ENCODE measurements at places on chromosomes 11 and 22.

GRCh38 chr11:100687054-100687629, at the start of gene ARHGAP42:
Gene ARHGAP42 (plus strand): TSS chr11:100687288. CDS start chr11:100687679, 391 bp downstream.
- DNase-seq = peak; percentile 62

- no peak for DNase-seq
Observed at GRCh38 chr11:120248551-120249278, 8.8 kb downstream of the POU2F3 start.

DNA sequence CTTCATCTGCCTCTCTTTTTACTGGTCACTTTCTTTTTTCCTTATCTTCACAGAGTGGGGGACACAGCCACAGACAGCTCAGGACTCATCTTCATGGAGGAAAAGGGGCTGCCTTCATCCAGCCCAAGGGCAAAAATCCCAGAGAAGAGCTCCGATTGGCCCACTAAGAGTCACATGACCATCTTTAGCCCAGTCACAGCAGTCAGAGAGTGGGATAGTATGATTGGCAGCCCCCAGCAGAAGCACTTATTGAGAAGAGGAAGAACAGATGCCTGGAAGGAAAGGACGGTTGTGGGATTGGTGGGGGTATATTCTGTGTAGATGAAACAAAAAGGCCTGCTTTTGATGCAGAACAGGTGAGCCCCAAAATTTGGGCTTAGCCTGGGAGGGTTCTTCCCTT, 77.8 kb downstream of the MN1 start:
- DNase-seq = no peak

DNA sequence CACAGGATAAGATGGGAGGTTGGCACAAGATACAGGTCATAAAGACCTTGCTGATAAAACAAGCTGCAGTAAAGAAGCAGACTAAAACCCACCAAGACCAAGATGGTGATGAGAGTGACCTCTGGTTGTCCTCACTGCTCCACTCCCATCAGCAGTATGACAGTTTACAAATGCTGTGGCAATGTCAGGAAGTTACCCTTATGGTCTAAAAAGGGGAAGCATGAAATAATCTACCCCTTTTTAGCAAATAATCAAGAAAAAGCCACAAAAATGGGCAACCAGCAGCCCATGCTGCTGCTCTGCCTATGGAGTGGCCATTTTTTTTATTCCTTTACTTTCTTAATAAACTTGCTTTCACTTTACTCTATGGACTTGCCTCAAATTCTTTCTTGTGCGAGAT, 8.7 kb upstream of the PIWIL4 start:
- no peak for DNase-seq

GRCh38 chr22:45127866-45128265, 35.9 kb upstream of the NUP50 start:
- DNase-seq = peak; percentile 90

- DNase-seq = no peak
Observed at GRCh38 chr22:25628494-25628893, 64.0 kb downstream of the GRK3 start.

- no peak for DNase-seq
Observed at GRCh38 chr11:77501758-77502157, 27.9 kb upstream of the PAK1 start.

DNA sequence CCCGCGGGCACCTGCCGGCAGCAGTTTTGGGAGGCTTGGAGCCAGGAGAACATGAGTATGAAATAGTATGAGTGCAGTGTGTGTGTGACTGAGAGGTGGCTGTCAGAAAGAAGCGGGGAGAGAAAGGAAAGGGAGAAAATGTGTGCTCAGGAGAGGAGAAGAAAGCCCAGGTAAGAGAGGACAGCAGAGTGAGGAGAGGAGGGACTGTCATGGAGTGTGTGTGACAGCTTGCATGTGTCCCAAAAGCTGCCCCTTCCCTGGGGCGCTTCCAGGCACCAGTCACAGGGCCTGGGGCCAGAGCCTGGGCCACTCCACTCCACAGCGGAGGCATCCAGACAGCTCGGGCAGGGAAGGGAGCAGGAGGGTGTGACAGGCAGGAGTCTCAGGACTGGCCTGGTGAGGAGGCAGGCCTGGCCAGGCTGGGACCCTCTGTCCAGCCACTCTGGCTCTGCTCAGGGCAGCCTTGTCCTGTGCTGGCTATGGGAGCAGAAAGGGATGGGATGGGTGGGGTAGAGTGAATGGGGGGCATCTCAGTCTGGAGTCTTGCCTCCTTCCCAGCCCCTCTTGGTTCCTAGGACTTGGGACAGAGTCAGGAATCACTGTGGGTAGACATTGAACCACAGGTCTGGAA, 949 bp downstream of the MMP11 start:
- DNase-seq = no peak

DNA sequence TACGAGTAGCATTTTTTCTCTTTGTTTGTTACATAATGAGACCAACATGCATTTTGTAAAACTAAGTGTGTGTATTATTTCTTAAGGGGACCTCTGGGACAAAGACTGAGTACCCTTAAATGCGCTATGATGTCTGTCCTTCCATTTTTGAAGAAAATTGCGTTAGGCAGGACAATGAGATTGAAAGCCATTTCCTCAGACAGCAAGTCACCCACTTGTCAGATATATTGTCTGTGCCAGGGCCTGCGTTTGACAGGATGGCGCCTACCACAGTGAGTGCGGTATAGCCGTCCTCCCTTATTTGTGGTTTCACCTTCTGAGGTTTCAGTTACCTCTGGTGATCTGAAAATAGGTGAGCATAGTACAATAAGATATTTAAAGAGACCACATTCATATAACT, 2.2 kb downstream of the AP2A2 start:
- no peak for DNase-seq

GRCh38 chr22:49177666-49178065, 650.0 kb downstream of the BRD1 start:
- no peak for DNase-seq

DNA sequence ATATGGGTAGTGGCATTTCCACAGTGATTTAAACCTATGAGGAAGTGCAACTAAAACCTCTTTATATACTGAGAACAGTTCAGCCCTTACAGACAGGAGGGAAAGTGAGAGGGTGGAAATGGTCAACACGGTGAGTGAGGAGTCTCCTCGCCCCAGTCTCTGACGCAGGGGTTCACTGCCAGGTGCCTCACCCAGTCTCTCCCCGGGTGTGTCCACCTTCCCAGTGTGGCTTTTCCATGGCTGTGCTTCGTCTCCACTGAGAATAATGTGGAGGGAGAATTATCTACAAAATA, 116.6 kb upstream of the TOP3B start:
- no peak for DNase-seq

- DNase-seq = no peak
Observed at GRCh38 chr11:73381589-73381988, 5.4 kb downstream of the RELT start.

- no peak for DNase-seq
Observed at GRCh38 chr22:45963821-45964220, 13.1 kb downstream of the WNT7B start.

DNA sequence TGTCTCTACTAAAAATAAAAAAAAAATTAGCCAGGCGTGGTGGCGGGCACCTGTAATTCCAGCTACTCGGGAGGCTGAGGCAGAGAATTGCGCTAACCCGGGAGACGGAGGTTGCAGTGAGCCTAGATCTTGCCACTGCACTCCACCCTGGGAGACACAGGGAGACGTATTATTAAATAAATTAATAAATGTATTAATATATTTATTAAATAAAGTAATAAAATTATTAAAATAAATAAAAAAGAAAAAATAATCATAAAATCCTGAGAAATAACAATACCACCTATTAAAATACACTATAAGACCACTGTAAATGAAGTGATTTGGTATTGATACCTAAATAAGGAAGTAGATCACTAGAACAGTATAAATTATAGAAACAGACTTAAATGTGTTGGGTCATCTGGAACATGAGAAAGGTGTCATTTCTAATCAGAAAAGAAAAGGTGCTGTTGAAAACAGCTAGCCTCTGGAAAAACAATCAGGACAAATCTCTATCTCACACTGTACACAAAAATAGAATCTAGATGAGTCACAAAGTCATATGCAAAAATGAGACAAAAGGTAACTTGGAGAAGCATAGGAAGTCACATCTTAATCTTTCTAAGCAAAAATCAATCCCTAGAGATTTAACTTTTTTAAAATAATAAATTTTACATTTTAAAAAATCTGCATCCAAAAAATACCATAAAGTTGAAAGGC, 43.2 kb upstream of the UBASH3B start:
- DNase-seq = peak; percentile 20

- no peak for DNase-seq
Observed at GRCh38 chr11:32109138-32109537, 18.3 kb downstream of the RCN1 start.

- DNase-seq = no peak
Observed at GRCh38 chr11:46438211-46438610, 46.6 kb upstream of the CHRM4 start.

Data from SK-MEL-5 (cell line).